ENCODE measurements at places on chromosomes 2 and 18.

- no peak for ATAC-seq
These were observed 12.5 kb upstream of the SLC38A11 start for GRCh38 chr2:164967781-164968228.

DNA sequence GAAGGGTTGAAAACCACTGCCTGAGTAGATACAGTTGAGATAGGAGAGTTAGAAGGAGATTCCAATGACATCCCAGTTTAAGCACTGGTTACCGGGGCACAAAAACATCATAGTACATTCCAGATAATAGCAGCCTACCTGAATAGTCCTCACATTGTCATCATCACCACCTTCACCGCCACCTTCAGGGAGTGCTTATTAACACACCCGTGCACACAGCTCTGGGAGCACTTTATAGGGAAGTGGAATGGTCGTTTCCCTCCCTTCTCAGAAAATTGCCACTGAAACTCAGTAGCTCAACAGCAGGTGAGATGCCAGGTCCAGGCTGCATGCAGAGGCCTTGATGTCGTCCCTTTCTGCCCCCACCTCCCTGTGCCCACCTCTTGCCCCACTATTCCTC lies 8.2 kb downstream of the SERPINB7 start:
- ATAC-seq = peak; percentile 44

GRCh38 chr2:201795607-201796477 lies 10.5 kb upstream of the CDK15 start:
- no peak for ATAC-seq

DNA sequence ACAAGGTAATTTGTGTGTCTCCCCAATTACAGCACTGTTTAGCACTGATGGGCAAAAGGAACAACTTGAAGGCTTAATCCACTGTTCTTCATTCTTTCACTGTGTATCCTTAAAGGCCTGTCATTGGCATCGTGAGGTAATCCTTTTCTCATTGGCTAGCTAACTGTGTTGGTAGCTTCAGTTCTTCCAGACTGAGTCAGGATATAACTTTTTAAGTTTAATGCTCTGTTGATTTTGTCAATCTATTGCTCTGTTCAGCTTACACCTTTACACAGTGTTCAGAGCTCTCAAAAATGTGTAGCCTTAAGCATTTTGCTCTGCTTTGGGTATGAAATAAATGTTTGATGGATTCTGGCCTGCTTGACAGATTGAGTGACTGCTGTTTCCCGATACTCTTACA lies 148.2 kb downstream of the KIAA1328 start:
- no peak for ATAC-seq

- ATAC-seq = no peak
These were observed 190.7 kb downstream of the DNER start for GRCh38 chr2:229523663-229524062.

DNA sequence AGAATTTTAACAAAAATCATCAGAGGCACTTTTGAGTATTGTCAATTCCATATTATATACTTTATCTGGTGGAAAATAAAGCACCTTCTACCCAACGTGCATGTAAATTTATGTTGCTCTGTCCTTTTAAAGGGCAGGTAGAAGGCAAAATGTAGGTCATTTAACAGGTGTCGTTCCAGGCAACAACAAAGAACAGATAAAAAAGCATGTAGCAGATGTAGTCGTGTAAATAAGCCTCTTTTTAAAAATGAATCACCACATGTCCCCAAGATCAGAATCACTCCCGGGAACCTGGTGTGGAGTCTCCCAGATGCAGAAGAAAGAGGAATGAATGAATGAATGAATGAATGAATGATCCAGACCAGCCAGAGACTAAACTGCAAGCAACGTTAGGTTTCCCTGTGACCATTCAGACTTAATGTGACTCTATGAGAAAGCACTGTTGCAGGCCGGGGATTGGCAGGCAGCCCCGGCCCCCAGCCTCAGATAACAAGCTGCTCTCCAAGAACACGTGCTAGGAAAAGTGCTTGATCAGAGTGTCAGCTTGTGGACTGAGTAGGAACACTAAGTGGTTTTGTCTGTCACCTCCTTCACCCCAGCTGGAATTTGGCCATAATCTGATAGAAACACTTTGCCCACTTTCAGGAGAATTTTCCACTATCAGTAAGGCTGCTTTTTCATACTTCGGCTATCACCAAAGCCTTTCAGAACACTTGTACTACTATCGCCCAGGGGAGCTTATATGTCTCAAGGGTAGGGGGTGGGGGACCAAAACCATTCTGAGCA lies 100.6 kb downstream of the CDK15 start:
- no peak for ATAC-seq

Data from stimulated activated memory B cell treated with anti-CD40 and anti-IgM and Interleukin-4, amounts not matched to agents 10 μg/mL and 1 μg/mL and 100 μg/mL, for 72 hours (primary cell).